ENCODE measurements at places on chromosomes 1 and 21. TPM values are rescaled to one million over a fixed set of nuclear protein-coding genes. Genes with fewer than 3 reads are reported as not detected.

- no peak for DNase-seq
Observed at GRCh38 chr1:178418284-178418955, 78.3 kb downstream of the CLEC20A start.

The SGIP1 gene
- 9.8 TPM for total RNA-seq

DNA sequence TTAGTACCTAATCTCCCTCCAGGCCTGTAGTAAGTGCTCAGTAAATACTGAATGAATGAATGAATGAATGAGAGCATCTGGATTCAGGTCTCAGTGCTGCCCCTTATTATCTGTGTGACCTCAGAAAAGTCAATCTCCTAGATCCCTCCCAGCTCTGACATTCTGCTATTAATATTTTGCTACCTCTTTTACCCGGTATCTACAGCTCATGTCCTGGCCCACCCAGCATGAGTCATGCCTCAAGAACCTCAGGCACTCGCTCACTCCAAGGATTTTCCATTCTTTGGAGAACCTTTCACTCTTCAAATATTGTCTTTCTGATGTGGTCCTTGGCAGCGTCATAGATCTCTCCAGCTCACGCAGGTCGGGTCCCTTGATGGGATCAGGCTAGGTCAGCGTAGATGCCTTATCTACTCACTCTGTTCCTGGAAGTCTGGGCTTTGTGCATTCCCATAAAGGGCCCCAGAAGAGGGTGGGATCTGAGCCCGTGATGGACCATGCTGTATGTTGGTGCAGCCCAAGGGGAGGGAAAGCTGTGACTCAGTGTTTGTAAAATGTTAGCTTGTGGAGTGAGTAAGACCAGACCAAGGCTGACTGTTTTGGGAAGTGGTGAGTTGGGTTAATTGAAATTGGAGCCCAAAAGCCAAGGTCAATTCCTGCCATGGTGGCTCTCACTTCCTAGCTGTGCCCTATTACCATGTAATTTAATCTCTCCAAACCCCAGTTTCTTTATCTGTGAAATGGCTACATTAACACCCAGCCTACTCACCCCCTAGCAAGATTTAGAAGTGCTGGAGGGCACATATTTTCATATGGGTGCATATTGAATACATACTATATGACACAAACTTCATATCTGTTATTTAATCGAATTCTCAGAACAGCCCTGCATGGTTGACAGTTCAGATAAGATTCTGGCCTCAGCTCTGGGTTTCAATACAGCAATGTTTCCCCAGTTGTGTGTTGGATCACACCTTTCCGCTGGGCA, 214.1 kb upstream of the USP24 start:
- DNase-seq = no peak

GRCh38 chr1:113103048-113103447, 30.1 kb downstream of the LRIG2 start:
- DNase-seq = no peak

DNA sequence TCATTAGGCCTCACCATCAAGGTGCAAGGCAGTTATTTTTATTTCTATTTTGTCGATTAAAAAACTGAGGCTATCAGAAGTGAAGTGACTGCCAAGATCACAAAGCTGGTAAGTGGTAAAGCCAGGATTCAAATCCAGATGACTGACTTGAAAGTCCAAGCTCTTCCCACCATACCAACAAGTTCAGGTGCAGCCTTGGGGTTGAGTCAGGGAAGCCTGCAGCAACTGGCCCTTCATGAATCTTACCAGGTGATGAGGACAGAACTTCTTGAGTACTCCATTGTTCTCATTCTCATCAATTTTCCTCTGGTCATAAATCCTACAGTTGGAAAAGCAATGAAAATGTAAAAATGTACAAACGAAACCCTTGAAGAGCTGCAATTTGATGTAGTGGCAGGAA, 20.2 kb downstream of the PEA15 start:
- no peak for DNase-seq

DNA sequence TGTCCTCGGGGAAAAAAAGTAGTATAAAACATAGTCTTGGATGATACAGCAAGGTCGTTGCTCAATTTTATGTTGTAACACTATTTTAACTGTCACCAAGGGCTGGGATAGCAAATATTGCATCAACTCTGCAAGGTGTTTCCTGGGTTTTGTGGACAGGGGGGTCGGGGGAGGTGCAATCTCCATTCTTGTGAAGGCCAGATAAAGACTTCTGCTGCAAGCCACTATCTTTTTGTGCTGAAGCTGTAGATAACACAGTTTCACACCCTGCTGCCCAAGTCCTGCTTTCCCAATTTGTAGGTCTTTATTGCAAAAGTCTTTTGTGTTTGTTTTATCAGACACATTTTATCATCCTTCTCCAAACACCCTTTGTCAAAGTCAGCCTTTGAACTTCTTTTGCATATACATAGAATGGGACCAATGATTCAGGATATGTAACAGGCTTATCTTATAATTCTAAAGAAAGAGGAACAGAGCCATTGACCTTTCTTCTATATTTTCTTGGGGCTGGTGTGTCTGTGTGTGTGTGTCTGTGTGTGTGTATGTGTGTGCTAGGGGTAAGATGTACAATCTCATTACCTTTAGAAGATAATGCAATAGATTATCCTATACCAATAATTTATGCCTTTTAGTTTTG, 140.6 kb downstream of the RUNX1 start:
- no peak for DNase-seq

DNA sequence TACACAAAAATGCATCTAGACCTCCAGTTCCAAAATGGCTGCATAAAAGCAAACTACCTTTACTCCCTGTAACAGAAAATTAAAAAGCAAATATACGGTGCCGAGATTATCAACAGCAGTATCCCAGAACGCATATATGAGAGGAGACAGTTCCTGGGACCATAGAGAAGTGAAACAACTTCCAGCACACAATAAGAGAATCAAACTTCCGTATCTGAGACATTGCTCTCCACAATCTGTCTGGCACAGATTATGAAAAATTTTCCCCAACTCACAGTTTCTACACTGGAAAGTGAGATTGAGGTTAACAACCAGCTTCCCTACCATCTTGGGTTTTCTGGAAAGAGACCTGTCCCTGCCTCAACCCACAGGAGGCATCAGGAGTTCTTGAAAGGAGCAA, 47.2 kb upstream of the ST6GALNAC3 start:
- no peak for DNase-seq

- no peak for DNase-seq
Observed at GRCh38 chr1:43479414-43479813, 25.7 kb upstream of the HYI start.

DNA sequence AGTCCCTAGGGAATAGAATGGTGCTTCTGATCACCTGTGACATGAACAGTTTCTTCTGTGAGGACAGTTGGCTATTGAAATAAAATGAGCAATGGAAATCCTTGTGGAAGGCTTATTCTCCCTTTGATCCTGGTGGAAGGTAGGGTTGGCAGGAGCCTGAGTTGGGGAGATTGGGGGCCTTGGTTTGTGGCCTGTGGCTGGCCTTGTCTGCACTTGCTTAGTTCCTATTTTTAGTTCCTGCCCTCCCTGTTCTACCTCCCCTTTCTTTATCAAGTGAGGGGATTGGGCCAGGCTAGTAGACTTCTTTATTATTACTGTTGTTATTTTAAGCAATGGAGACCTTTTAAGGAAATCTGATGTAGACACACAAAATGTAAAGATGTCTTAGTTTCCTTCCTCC, 8.2 kb downstream of the DMRTB1 start:
- no peak for DNase-seq

The ITGB2 gene
- 0.74 TPM for total RNA-seq

DNA sequence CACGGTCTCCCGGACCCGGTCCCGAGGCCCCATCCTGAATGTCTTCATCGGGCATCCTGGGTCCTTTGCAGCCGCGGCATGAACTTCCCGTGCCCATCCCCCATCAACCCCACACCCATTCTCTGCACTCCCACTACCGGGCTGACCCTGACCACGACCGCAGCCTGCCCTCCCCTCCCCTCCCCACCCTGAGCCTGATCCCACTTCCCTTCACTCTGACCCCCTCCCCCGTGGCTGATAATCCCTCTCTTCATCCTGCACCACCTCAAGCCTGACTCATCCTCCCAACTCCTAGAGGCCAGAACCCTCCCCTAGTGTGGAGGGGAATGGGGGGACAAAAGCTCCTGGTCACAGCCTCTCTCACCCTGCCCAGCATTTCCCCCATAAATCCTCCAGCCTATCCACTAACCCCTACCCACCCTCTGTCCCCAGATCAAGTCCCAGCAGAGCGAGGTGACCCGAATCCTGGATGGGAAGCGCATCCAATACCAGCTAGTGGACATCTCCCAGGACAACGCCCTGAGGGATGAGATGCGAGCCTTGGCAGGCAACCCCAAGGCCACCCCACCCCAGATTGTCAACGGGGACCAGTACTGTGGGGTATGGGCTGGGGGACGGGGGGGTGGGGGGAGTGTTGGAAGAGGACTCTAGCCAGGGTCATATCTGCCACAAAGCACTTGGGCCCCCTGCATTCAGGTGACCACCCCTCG, 602 bp downstream of the SH3BGRL3 start:
- DNase-seq = no peak

GRCh38 chr1:177981200-177981599, 11.3 kb upstream of the SEC16B start:
- no peak for DNase-seq

DNA sequence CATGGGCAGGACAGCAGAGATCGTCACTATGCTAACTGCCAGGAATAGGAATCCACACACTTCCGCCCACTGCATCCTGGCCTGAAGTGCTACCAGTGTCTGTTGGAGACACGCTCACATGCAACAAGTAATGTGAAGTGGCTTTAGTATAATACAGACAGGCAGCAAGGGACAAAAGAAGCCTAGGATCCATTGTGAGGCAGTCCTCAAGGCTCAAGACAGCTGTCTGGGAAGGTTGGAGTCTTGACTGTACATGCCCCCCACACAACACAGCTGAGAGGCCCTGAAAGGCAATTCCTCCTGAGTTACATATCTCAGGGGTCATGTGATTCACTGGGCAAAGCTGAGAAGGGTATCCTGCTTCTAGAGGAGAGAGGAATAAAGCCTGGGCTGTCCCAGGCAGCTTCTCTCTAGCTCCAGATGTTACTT, 39.9 kb upstream of the CD1D start:
- no peak for DNase-seq

DNA sequence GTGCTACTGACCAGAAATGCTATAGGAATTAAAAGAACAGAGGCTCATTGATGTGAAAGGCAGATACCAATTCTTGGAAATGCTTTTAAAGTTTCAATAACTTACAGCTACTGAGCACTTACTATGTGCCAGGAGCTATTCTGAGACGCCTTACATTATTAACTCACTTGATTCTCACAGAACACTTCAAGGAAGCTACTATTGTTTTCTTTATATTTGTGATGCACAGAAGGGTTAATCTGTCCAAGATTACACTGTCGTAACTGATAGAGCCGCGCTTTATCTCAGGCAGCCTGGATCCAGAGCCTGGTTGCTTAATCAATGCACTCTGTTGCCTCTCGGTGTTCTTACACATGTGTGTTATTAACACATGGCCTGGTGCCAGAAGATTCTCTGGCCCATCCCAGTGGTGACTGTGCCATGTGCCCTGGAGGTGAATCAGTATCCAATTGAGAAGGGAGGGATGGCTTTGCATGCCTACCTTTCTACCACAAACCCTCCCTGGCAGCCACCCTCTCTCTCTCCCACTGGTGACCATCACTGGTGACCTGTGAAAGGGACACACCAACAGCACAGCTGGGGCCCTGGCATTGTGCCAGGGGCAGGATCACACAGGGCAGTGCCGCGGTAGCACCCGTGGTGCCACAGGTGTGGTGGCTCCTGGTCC, 8.8 kb downstream of the FMO1 start:
- no peak for DNase-seq

DNA sequence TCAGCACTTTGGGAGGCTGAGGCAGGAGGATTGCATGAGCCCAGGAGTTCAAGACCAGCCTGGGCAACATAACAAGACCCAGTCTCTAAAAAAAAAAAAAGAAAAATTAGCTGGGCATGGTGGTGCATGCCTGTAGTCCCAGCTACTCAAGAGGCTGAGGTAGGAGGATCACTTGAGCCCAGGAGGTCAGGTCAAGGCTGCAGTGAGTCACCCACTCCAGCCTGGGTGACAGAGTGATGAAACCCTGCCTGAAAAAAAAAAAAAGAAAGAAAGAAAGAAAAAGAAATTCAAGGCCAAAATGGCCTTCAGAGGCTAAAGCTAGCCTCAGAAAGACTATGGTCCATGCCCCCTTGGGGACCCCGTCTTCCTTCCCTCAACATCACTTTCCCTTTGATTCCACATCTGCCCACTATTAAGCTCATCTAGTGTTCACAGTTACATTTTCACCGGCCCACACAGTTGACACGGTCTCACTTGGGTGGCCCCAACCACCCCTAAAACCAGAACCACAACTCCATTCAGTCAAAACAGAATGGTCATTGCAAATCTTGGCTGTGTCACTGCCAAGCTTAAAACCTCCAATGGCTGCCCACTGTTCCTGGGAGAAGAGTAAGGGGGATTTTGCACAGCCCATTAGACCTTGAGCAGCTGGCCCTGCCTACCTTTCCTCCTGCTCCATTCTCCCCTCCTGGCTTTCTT, 2.1 kb upstream of the CAPN8 start:
- DNase-seq = no peak

GRCh38 chr1:153364156-153364555, 6.5 kb downstream of the S100A9 start:
- peak; percentile 20 for DNase-seq

GRCh38 chr1:153945131-153945794, 1.3 kb downstream of the DENND4B start:
- DNase-seq = no peak

GRCh38 chr1:156464825-156465452, 35.6 kb downstream of the MEF2D start:
- DNase-seq = no peak

The LCE1E gene
- total RNA-seq = not detected

GRCh38 chr1:248804771-248805681, 20.7 kb downstream of the SH3BP5L start:
- DNase-seq = no peak

DNA sequence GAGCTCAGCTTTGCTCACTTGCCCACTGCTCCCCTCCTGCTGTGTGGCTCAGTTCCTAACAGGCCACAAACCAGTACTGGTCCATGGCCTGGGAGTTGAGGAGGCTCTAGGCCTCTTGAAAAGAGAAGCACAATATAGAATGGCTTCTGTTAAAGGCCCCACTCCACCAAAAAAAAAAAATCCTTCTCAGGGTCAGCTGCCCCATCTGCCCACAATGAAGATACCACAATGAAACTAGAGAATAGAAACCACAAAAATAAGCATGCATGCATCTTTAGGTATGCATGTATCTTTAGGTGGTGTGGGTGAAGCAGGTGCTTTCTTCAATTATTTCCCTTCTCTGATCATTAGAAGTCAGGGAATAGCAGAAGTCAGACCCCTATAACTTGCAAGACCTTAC, 620.4 kb upstream of the BEND5 start:
- no peak for DNase-seq
